ENCODE measurements at places on chromosomes 16 and 17. TPM values are rescaled to one million over a fixed set of nuclear protein-coding genes. Genes with fewer than 3 reads are reported as not detected.
A peak's percentile ranks its signal among the peaks of the same experiment; 100 is the strongest.

GRCh38 chr17:58232707-58233156 is 5.7 kb upstream of the LPO start:
- DNase-seq: peak; percentile 61

DNA sequence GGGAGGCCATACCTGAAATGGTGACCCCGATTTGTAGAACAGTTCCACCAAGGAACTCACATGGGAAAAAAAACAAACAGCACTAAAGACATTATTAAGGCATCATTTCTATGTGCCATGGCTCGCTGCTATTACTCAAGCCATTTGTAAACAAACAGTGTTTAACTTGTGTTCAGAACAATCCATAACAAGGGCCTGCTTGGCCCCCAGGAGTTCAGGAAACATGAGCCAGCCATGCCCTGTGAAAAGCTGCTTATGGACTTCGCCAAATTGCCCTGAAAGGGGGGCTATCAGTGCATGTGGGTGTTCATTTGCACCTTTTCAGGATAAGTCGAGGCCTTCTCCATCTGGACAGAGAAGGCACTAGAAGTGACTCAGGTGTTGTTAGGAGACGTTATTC is 8.0 kb downstream of the POLR3K start:
- DNase-seq: no peak

GRCh38 chr17:13797863-13798262 is 196.1 kb upstream of the HS3ST3A1 start:
- no peak for DNase-seq

DNA sequence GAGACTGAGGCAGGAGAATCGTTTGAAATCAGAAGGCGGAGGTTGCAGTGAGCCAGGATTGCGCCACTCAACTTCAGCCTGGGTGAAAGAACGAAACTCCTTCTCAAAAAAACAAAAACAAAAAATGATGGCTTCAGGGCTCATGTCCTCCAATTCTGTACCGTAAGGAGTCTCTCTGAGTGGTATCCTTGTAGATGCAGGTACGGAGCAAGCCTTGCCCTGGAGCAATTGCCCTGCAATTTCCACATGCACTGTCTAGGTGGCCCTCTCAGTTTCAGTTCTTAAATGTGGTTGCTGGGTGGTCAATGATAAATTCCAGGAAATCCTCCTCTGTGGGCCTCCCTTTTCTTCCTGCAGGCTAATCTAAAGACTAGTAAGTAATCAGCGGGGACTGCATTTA is 10.6 kb downstream of the TMEM238L start:
- no peak for DNase-seq

GRCh38 chr16:50501986-50502615 is 46.1 kb upstream of the NKD1 start:
- no peak for DNase-seq

- DNase-seq: no peak
Measured at GRCh38 chr17:1732833-1733321, 8.4 kb downstream of the WDR81 start.

DNA sequence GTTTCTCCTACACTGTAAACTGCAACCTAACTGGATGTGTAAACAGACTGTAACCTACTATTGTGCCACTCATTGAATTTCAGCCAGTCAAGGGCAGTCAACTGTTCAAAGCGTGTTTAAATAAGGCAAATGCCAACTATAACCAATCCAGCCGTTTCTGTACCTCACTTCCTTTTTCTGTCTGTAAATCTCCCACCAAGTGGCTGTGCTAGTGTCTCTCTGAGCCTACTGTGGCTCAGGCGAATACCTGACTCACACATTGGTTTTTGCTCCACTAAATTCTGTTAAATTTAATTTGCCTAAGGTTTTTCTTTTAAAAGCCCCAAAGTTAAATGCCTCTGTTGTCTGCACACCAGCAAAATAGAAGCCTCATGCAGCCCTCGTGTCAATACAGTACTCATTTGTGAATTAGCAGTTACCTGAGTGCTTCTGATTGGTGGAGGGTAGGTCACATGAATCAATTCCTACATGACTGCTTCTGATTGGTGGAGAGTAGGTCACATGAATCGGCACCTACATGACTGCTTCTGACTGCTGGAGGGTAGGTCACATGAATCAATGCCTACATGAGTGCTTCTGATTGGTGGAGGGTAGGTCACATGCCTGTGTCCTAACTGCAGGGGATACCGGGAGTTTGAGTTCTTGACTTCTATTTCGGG is 31.1 kb upstream of the CCR7 start:
- DNase-seq: peak; percentile 42

Gene G6PC1
- not detected for total RNA-seq

DNA sequence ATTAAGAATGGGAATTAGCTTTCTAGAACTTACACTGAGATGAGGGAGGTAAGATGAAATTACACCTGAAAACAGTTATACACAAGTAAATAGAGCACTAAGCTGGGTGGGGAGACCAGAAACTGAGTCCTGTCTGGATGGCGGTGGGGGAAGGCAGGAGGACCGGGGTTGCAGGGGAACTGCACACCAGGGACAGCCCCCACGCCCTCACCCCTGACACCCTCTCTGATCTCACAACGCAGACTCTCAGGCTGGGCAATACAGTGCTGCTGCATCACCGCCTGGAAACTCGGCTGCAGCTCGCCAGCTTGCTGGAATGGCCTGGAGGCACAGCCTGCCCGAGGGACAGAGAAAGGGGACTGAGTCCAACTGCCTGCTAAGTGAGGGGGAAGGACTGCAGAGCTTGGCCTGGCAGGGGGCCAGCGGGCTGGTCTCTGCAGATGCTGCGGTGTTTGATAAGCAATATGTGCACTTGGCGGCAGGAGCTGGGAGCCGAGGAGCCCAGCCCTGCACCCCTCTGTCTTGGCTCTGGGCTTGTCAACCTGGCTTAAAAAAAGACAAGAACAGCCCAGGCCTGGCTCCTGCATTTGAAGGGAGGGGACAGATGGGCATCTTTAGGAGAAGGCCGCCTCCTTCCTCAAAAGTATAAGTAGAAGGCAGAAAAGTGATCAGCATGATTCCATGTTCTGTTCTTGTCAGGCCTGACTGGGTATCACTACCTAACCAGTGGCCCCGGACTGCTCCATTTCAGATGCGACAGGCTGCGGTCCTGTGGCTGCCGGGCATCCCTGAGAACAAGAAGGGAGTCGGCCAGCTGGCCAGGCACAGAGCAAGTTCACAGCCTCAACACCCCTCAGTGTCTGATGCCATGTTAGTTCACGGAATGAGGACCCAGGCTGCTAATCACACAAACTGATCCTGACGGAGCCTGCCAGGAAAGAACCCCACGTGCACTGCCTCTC is 30.2 kb downstream of the SPHK1 start:
- DNase-seq: peak; percentile 18

DNA sequence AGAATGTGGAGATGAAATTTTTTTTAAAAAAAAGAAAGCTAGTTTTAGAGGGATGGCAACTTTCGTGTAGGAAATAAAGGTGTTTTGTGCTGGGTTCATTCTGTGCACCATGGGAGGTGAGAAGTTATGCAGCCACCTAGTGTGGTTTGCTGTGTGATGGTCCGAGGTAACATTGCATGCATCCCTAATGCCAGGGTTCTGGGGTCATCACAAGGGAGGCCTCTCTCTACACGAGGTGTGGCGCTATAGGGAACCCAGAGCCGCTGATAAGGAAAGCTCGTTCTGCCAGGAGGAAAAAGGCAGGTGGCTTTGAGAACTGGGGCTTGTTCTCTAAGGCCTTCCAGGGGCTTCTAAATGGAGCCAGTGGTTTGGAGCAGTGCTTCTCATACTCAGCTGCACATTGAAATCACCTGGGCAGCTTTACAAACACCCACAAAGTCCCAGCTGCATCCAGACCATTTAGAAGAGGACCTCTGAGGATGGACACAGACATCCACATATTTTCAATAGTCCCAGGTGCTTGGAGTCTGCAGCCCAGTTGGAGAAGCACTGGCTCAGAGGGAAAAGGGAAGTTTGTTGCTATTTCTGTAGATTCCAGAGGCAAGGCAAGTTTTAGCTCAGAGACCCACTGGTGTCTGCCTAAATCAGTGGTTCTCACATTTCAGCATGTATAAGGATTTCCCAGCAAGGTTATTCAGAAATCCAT is 43.5 kb downstream of the VPS35L start:
- no peak for DNase-seq

Gene NGFR
- 0.62 TPM for total RNA-seq

DNA sequence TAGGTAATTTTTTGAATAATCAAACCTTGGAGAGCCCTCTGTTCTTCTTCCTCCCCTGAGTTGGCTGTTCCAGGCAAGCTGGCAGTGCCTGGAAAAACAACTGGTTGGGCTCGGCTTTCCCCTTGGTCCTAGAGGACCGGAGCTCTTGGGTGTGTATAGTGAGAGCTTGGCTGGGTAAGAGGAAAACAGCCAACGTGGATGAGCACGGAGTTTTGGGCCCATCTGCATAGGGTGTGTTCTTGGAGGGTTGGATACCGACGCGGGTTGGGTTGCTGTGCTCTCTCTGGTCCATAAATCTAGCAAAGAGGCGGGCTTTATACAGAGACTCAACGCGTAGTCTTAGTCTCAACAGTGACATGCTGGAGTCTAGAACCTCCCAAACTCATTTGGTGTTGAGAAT is 23.2 kb downstream of the ITGB3 start:
- peak; percentile 91 for DNase-seq
